ENCODE measurements at places on chromosomes 12 and 14. TPM values are rescaled to one million over a fixed set of nuclear protein-coding genes. Genes with fewer than 3 reads are reported as not detected.
A peak's percentile ranks its signal among the peaks of the same experiment; 100 is the strongest.

- no peaks in the 10 kb centered on the region for H3K36me3 ChIP-seq
- no peaks in the 10 kb centered on the region for H3K4me1 ChIP-seq
- no peak overlapping the region for H3K4me3 ChIP-seq
- DNase-seq, result no peak
- H3K27me3 ChIP-seq, result no peaks in the 10 kb centered on the region
These were observed 264.3 kb upstream of the FOXN3 start for GRCh38 chr14:89681086-89682018.

- no peak for DNase-seq
- no peaks in the 10 kb centered on the region for H3K36me3 ChIP-seq
- H3K27me3 ChIP-seq, result no peaks in the 10 kb centered on the region
- H3K4me3 ChIP-seq, result no peak overlapping the region
- no peak overlapping the region for H3K27ac ChIP-seq
- no peaks in the 10 kb centered on the region for H3K4me1 ChIP-seq
These were observed 237.2 kb downstream of the EMP1 start for GRCh38 chr12:13433768-13434167.

DNA sequence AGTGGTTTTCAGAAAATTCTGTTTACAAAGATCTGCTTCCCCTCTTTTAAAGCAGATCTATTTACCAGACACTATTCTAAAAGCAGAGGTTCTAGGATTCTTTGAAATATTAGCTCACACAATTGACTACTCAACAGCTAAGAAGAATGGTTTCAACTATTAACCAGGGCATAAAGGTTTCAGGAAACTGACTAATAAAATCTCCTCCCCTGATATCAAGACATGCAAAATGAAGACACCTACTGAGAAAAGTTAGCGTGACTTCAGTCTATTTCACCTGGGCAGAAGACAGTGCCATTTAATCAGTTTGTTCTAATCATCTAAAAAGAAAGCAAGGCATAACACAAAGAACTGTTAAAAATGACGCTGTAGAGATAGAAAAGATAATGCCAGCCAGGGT is 22.2 kb downstream of the DAD1 start:
- peaks cover 62% of the 10 kb centered on the region for H3K36me3 ChIP-seq
- no peaks in the 10 kb centered on the region for H3K27me3 ChIP-seq
- no peak overlapping the region for H3K4me3 ChIP-seq
- H3K4me1 ChIP-seq, result peaks cover 52% of the 10 kb centered on the region
- DNase-seq, result no peak

GRCh38 chr12:56155256-56155845 is 2.8 kb upstream of the MYL6 start:
- H3K36me3 ChIP-seq, result peaks cover 11% of the 10 kb centered on the region
- H3K27me3 ChIP-seq, result no peaks in the 10 kb centered on the region
- H3K27ac ChIP-seq, result no peak overlapping the region
- no peak overlapping the region for H3K4me3 ChIP-seq
- no peak for DNase-seq

DNA sequence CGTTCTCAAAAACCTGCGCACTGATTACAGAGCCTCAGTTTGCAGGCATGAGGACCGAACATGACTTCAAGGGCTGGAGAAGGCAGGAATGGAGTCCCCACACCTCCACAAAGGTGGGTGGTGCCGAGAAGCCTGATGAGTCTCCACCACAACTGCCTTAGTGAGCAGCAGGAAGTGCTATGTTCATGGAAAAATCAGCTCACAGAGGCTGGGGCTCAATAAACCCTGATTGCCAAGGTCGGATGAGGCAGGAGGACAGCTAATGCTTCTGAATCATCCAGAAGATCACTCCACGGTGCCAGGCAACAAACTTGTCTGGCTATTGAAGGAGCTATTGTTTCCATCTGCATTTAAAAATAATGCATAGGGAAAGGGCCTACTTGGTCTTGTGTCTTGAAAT is 31.1 kb downstream of the APPL2 start:
- no peak for DNase-seq
- no peaks in the 10 kb centered on the region for H3K27me3 ChIP-seq
- no peak overlapping the region for H3K4me3 ChIP-seq
- no peaks in the 10 kb centered on the region for H3K4me1 ChIP-seq

GRCh38 chr14:76786601-76787000 is 25.3 kb downstream of the VASH1 start:
- H3K4me3 ChIP-seq, result no peak overlapping the region
- no peaks in the 10 kb centered on the region for H3K27me3 ChIP-seq
- H3K36me3 ChIP-seq, result peaks cover 87% of the 10 kb centered on the region
- peak; percentile 60 for DNase-seq
- peaks cover 35% of the 10 kb centered on the region for H3K4me1 ChIP-seq
- no peak overlapping the region for H3K27ac ChIP-seq

GRCh38 chr12:106062693-106063092 is 76.1 kb downstream of the NUAK1 start:
- no peak overlapping the region for H3K4me3 ChIP-seq
- no peaks in the 10 kb centered on the region for H3K27me3 ChIP-seq
- DNase-seq, result peak; percentile 75

DNA sequence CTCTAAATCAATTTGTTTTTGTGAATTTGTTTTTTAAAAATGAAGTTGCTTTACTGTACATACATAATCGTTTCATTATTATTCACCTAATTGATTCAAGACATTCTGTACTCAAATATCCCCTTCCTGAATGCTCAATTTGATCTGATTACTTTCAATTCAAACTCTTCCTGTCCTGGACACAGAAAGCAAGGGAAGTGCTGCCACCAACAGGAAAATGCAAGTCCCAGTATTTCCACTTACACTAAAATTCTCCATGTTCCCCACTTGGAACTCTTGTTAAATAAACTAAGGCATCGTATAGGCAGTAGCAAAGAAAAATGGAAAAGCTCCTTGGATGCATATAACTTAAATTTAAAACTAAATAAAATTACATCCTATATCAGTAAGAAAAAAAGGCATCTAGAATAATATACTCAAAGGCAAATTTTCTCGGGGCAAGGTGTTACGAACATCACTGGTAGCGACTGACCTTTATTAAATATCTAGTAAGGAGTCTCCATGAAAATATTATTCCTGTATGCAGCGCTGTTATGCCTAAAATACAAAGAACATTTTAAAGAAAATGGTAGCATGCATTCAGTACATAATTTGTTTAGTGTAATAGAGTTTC is 72.0 kb upstream of the DBX2 start:
- no peak overlapping the region for H3K27ac ChIP-seq
- no peaks in the 10 kb centered on the region for H3K27me3 ChIP-seq
- H3K4me3 ChIP-seq, result no peak overlapping the region
- no peak for DNase-seq

DNA sequence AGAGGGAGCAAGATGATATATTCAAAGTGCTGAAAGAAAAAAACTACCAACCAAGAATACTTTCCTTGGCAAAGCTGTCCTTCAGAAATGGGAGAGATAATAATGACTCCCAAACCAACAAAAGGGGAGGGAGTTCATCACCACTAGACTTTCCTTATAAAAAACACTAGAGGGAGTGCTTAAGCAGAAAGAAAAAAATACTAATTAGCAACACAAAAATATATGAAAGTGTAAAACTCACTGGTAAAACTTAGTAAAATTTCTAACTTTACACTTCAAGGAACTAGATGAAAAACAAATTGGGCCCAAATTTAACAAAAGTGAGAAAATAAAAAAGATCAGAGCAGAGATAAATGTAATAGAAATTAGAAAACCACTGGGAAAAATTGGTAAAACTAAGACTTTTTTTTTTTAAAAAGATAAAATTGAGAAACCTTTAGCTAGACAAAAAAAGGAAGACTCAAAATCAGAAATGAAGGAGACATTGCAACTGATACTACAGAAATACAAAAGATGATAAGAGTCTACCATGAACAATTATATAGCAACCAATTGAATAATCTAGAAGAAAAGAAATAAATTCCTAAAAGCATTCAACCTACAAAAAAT is 60.4 kb upstream of the FAR2 start:
- no peak overlapping the region for H3K4me3 ChIP-seq
- no peaks in the 10 kb centered on the region for H3K36me3 ChIP-seq
- no peaks in the 10 kb centered on the region for H3K4me1 ChIP-seq
- no peak overlapping the region for H3K27ac ChIP-seq
- no peaks in the 10 kb centered on the region for H3K27me3 ChIP-seq

DNA sequence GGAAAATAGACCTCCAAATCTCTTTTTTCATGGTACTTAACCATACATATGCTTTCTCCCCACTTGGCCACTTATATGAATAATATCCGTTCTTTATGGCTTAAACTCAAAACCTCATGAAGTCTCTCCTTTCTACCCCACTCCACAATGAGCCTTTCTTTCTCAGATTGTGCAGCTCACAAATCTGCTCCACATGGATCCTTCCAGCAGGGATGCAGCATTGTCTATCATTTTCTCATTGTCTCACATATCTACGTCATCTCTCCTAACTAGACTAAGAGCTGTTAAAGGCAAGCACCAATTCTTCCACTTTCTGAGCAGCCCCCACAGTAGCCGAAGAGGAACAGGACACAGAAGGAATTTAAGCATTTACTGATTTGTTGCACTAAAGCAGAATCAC is 106.4 kb downstream of the HECTD4 start:
- H3K27me3 ChIP-seq, result no peaks in the 10 kb centered on the region
- DNase-seq, result no peak
- H3K36me3 ChIP-seq, result peaks cover 24% of the 10 kb centered on the region

- no peak overlapping the region for H3K4me3 ChIP-seq
- H3K27me3 ChIP-seq, result no peaks in the 10 kb centered on the region
- no peak for DNase-seq
These were observed 41.5 kb upstream of the FERMT2 start for GRCh38 chr14:52992236-52992870.

DNA sequence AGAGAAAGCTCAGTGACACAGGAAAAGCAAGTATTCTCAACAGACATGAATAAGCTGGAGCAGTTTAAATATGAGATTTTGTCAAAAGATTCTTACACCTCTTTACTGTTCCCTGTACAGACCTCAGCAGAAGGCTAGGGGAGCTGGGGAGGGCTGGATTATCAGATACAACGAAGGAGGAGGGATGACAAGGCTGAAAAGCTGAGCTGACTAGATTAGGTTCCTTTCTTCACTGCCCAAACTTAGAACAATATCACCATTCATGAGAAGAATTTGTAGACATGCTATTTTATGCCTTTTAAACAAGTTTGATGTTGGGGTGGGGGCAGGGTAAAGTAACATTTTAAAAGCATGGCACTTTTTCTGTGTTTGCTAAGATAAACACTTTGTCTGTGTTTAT is 611.1 kb downstream of the AACS start:
- no peak overlapping the region for H3K27ac ChIP-seq
- no peak overlapping the region for H3K4me3 ChIP-seq
- no peaks in the 10 kb centered on the region for H3K27me3 ChIP-seq
- H3K36me3 ChIP-seq, result no peaks in the 10 kb centered on the region

GRCh38 chr14:75046899-75047298 is 4.4 kb downstream of the MLH3 start:
- no peak for DNase-seq
- H3K36me3 ChIP-seq, result peaks cover 7% of the 10 kb centered on the region
- H3K4me3 ChIP-seq, result no peak overlapping the region
- no peaks in the 10 kb centered on the region for H3K27me3 ChIP-seq
- peaks cover 31% of the 10 kb centered on the region for H3K4me1 ChIP-seq
- H3K27ac ChIP-seq, result no peak overlapping the region

FGF23 gene
- total RNA-seq, result not detected

FGF6 gene
- not detected for total RNA-seq

TDRD9 gene
- total RNA-seq, result 2.0 TPM

TAS2R20 gene
- total RNA-seq, result 1.2 TPM

TAS2R10 gene
- total RNA-seq, result 0.42 TPM

C14orf180 gene
- total RNA-seq, result not detected

Measured in esophagus muscularis mucosa (tissue), 4 donors.